ENCODE measurements at places on chromosomes 4 and X.

DNA sequence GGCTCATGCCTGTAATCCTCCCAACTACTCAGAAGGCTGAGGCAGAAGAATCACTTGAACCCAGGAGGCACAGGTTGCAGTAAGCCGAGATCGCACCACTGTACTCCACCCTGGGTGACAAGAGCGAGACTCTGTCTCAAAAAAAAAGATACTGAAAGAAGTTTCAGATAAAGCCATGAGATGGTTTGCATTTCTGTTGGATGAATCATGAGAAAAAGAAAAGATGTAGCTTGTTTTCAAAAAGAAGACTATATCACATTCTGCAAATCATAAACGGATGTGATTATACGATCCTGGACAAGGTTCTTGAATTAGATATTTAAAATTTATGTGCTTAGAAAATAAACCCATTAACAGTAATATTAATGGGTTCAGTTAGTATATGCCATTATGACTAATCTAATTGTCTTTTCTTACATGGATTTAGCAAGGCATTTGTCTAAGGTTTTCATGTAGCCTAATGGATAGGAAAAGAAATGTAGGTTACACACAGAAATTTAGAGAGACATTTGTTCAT lies 345.9 kb downstream of the SLC7A11 start:
- DNase-seq: no peak

- no peak for DNase-seq
These were observed 233.7 kb downstream of the PRDM5 start for GRCh38 chr4:120688791-120689190.

DNA sequence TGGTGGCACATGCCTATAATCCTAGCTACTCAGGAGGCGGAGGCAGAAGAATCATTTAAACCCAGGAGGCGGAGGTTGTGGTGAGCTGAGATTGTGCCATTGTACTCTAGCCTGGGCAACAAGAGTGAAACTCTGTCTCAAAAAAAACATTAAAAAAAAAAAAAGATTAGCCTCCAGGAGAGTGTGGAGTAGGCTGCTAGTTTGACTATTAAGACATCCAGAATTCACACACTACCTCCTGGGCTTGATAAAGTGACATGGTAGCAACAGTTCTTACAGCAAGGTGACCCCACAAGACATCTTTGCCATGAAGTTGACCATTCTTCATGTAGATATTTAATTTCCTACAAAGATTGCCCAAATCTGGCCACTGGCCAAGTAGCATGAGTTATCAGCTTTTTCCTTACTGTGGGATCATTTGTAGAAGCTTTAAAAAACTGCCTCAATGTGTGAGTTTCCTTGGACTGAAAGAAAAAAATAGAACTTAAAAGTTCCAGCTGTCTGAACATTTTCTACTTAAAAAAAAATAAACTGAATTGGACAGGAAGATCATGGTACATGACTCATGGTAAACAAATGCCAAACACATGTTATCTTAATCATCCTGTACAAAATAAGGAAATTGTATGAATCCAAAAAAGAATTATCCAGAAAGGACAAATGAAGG lies 35.3 kb upstream of the SPRY1 start:
- DNase-seq: no peak

DNA sequence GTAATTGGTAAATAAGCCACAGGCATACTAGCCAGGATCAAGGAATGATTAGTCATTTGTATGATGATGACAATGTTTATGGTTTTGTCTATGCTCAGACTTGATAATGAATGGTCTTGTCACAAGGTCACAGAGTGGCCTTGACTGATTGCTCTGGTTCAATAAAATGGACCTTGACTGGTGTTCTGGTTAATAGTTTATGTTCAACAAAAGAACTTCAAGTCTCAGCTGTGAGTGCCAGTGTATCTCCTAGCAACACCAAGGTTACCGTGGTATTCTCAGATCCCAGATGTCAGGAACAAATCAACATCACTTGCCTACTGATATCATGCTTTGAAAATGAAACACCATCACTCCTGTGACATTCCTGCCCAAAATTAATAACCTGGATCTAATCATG lies 16.3 kb upstream of the LRAT start:
- DNase-seq: no peak

- no peak for DNase-seq
These were observed 10.4 kb downstream of the SLC10A7 start for GRCh38 chr4:146511381-146511780.

- DNase-seq: no peak
These were observed 181.6 kb upstream of the NOCT start for GRCh38 chr4:138833974-138834373.

All from effector CD8-positive, alpha-beta T cell (primary cell).